Brain pericyte (primary cell): ENCODE measurements at places on chromosomes 11 and 22.

DNA sequence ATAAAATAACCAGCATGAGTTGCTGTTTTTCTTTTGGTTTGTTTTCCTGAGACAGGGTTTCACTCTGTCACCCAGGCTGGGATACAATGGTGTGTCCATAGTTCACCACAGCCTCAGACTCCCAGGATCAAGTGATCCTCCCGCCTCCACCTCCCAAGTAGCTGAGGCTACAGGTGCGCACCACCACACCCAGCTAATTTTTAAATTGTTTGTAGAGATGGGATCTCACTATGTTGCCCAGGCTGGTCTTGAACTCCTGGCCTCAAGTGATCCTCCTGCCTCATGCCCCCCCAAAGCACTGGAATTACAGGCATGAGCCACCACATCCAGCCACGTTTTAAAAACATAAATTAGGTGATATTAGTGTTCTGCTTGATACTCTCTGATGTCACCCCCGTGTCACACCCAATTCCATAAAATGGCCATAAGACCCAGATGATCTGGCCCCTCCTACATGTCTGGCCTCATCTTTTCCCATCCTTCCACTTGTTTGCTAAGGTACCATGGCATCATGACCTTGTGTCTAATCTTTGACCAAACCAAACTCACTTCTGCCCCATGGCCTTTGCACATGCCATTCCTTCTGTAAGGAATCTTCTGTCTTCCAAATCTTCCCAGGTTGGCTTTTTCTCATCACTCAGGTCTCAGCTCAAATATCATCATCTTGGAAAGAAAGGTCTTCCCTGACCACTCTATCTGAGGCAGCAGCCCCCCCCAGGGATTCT is 6.3 kb downstream of the SIK3 start:
- no peak for DNase-seq

GRCh38 chr22:27732391-27732790 is 69.2 kb downstream of the MN1 start:
- no peak for DNase-seq

DNA sequence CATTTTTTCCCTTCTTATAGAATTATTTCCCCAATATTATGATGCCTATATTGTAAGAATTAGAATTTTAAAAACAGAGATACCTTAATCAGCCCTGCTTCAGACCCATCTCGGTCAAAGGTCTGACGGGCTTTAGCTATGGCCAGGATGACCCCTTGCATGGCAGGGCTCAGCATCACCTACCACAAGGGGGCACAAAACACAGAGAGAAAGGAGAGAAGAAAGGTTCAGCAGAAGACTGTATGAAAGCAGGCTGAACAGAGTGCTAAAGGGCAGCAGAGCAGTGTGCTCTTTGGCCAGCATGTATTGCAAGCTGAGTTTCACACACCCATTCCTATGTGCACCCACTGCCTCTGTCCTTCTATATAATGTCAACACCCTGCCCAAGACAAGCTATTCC is 26.8 kb downstream of the CLDN25 start:
- DNase-seq = no peak

GRCh38 chr22:49268924-49269323 is 558.7 kb downstream of the BRD1 start:
- DNase-seq = no peak

DNA sequence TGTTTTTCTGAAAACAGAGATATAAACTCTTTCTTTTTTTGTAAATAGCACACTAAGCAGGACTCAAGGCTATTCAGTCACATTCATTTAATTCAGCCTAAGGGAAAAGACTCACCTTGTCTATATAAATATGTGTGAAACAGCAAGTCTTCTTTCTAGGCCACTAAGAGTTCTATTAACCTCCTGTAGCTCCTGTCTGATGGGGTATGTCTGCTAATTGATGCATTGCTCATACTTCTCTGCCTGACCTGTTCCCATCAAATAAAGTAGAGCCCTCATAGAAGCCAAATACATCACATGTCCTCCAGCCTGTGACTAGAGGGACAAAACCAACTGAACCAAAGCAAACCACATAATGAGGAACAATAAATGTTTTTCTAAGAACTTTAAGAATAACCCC is 68.2 kb downstream of the MSANTD4 start:
- DNase-seq = no peak

- DNase-seq = no peak
These were observed 16.8 kb upstream of the IGLL5 start for GRCh38 chr22:22870577-22871404.

DNA sequence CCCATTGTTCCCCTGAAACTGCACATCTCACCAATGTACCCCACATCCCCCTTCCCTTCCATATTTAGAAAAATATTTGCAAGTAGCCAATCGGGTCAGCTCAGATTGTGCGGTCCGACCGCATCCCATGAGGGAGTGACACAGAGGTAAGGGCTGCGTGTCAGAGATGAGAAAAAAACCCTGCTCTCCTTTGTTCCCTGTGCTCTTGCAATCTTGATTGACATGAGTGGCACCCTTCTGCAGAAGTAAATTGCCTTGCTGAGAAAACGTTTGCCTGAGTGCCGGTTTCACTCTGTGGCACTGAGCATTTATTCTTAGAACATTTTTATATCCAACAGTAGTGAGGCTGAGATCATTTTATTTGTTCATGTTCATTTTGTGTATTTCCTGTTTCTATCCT is 81.6 kb upstream of the CCDC90B start:
- no peak for DNase-seq

- DNase-seq = no peak
These were observed 322.7 kb upstream of the PLET1 start for GRCh38 chr11:112583261-112583893.

DNA sequence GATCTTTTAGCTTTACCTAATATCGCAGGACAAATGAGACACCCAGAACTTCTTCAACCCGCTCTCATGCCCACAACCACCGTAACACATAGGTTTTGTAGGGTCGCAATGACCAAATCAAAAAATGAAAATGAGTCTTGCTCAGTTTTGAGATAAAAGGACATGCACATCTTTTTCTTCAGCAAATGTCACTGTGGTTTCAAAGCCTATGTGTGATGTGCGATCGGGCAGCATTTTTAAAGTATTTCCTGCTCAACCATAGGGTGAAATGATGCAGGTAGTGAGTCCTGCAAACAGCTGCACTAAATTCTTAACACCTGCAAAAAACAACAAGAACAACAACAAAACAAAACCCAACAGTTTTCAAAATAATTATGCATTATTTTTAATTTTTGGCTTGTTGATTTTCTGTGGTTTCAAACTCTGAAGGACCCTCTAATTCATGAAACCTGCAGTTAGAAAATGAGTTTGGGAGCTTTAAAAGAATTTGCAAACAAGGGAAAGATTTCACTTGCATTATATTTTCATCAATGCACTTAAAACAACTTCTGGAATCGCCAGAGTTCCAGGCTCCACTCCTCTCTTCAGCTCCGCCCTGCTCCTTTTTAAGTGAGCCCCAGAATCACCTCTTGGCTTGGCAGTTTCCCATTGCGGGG is 79.4 kb downstream of the PRR5L start:
- no peak for DNase-seq

DNA sequence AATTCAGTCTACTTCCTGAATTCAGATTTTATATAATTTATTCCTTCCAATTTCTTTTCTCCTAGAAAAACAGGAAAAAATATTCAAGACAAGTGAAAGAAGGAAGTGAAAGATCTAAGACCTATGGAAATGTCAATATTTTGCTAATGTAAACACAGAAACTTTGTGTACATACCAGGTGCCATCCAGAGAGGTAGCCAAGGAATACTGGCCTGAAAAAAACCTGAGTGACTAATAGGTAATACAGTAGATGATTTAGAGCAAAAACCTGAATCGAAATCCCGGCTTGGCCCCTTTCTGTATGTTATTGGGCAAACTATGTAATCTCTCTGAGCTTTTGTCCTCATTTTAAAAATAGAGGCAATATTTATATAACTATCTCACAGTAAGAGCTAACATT is 59.2 kb upstream of the FSHB start:
- DNase-seq = no peak

DNA sequence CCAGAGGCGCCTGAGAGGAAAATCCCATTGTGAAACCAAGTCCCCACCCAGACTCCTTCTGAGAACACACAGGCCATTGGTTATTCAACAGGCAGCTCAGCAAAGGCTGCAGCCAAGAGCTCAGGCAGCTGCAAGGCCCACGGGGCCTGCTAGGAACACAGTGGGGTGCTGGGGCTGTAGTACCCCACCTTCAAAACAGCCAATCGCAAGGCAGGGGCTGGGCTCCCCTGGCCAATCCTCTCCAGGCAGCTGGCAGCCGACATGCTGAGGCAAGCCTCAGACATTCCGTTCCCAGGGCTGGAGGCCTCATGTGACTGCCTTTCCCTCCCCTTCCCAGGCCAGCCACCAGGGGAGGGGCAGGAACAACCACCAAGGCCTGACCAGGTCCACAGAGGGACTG is 6.6 kb downstream of the PRODH start:
- DNase-seq = no peak

- DNase-seq = no peak
These were observed 188.1 kb upstream of the PDGFD start for GRCh38 chr11:104352036-104352435.

GRCh38 chr11:20869123-20869522 is 199.7 kb downstream of the NELL1 start:
- DNase-seq = no peak

DNA sequence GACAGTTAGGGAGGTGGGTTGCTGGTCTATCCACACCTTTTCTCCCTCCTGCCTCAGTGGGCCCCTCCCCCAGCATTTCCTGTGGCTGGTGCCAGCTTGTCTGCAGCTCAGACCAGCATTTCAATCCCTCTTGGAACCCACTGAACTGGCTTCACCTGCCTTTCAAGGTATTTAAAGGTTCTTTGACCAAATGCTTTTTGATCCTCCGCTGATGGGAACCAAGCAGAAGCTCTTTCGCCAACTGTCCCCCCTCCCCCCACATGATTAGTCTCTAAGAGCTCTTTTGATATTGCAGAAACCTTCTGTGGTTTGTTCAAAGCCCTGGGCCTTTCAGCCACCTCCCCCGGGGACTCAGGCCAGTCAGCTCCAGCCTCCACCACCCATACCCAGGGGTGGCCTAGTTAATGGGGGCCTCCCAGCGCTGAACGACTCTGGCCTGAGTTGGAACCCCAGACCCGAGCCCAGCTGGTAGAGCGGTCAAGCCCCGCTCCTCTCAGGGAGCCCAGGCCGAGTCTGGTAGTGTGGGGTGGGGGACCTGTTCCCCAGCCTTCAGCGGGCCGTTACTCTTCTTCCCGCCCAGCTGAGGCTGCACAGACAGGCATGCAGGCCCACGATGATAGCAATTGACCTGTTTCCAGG is 6.0 kb upstream of the SYT7 start:
- DNase-seq = no peak

DNA sequence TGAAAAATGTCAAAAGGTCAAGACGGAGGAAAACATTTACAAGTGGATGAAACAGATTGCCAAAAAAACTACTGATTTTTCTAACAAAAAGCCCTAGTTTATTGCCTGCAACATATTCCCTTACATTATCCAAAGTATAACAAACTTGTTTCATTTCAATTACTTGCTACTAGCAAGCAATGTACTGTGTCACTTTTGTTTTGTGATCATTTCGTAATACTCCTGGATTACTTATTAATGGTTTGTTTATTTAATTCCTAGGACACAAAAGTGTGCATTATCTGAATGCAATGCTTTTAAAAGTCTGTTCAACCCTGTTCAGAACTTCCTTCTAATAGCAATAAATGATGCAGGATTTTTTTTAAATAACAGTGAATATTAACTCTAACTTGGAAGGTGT is 50.9 kb downstream of the CCDC34 start:
- no peak for DNase-seq

DNA sequence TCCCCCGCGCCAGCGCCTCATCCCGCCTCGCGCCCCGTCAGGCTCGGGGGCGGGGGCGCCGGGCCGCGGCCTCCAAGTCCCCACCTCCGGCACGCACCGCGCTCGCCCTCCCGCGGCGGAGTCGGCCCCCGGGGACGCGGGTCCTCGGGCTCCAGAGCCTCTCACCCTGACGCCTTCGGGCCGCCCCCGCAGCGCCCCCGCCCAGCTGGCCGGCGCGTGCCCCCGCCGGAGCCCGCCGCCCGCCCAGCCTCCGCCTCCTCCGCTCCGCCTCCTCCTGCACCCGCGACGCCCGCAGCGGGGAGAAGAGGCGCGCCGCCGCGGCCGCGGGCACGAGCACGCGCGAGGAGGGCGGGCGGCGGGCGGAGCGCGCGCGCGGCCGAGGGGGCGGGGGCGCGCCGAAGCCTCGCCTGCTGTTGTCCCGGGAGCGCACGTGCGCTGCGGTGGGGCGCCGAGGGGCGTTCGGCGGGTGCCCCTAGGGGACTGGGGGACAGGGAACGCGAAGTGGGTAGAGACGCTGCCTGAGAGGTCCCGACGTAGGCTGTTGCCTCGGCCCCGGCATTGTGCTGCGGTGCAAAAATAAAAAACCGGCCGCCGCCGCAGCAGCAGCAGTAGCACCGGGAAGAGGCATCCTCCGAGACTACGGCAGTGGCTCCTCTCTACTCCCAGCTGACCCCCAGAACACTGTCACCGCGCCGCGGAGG is 87.4 kb upstream of the ARHGAP32 start:
- peak; percentile 8 for DNase-seq

- no peak for DNase-seq
These were observed 8.4 kb downstream of the SLC25A45 start for GRCh38 chr11:65373839-65374580.

DNA sequence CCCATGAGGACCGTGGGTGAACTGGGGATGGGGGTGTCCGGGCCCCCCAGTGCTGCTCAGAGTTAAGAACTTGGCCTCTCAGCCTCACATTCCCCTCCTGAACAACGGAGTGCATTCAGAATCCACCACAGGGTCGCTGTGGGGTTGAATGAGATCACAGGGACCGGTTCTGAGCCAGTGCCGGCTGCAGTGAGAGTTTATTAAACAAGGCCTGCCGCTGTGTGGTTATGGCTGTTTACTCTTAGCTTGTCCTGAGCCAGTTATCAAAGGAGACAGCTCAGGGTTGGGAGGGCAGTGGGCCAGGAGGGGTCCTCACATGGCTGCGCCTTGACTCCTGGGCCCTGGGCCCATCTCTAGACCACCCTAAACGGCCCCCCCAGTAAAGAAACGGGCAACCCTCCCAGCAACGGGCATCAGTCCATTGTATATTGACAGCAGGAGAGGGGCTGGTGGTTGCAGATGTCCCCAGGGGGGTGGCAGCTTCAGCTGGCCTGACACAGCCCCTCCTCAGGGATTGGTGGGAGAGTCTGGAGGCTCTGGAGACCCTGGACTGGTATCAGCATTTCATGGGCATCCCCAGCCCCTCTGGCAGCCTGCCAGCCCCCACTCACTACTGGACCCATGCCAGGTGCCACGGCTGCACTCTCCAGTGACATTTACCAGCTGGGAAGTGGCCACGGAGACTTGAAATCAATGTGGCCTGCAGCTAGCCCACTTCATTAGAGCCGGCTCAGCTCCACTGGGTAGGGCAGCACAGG is 15.1 kb upstream of the CABP7 start:
- no peak for DNase-seq

DNA sequence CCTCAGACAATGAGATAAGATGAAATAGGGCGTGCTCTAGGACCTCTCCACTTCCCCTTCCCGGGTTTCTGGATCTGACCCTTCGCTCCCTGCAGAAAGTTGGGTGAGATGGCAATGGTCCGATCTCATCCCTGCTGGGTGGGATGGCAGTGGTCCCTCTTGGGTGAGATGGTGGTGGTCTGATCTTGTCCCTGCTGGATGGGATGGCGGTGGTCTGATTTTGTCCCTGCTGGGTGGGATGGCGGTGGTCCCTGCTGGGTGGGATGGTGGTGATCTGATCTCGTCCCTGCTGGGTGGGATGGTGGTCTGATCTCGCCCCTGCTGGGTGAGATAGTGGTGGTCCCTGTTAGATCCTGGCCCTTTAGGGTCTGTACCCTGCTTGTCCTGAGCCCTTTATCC is 21.3 kb downstream of the ST14 start:
- DNase-seq = no peak
